Kidney capillary endothelial cell (primary cell): ENCODE measurements at places on chromosomes 6 and 20.

- DNase-seq = no peak
These were observed 220.1 kb upstream of the TSHZ2 start for GRCh38 chr20:52752023-52752422.

- no peak for DNase-seq
These were observed 81.1 kb upstream of the PIM1 start for GRCh38 chr6:37088897-37089296.

GRCh38 chr20:35490736-35491181 is 35.4 kb downstream of the CEP250 start:
- peak; percentile 63 for DNase-seq

DNA sequence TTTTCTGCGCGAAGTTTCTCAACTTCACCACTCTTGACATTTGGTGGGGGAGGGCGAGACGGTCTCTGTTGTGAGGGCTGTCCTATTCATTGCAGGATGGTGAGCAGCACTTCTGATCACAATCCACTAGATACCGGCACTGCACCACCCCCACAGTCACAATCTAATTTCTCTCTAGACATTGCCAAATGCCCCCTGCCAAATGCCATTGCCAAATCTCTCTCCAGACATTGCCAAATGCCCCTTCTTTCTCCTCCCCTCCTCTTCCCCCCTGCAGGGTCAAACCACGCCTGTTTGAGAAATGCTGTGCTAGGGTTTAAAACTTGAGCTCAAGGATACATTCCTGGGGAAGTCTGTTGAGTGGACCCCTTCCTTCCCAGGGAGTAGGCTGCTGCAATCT is 603.5 kb upstream of the CDH4 start:
- no peak for DNase-seq
